CD4-positive, alpha-beta T cell (primary cell): ENCODE measurements at places on chromosomes 11 and 22. TPM values are rescaled to one million over a fixed set of nuclear protein-coding genes. Genes with fewer than 3 reads are reported as not detected.

DNA sequence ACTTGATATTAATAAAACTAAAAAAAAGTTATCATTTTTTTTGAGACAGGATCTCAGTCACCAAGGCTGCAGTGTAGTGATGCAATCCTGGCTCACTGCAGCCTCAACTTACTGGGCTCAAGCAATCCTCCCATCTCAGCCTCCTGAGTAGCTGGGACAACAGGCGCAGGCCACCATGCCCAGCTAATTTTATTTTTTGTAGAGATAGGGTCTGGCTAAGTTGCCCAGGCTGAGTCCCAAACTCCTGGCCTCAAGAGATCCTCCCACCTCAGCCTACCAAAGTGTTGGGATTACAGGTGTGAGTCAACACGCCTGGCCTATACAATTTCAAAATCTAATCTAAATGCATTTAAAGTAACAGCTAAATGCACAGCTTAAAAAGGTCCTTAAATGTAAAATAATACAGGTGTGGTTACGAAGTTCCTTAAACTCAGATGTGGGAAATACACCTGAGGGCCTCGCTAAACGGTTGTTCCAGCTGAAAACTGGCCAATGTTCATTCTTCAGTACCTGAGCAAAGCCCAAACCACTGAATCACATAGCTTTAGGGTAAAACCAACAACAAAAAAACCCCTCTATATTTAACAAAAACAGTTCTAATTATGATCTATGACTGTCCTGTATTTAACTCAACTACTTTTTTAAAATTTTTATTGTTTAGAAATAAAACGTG is 11.8 kb downstream of the NAP1L4 start:
- DNase-seq, result no peak
- no peaks in the 10 kb centered on the region for H3K27me3 ChIP-seq
- H3K4me1 ChIP-seq, result peaks cover 51% of the 10 kb centered on the region

DNA sequence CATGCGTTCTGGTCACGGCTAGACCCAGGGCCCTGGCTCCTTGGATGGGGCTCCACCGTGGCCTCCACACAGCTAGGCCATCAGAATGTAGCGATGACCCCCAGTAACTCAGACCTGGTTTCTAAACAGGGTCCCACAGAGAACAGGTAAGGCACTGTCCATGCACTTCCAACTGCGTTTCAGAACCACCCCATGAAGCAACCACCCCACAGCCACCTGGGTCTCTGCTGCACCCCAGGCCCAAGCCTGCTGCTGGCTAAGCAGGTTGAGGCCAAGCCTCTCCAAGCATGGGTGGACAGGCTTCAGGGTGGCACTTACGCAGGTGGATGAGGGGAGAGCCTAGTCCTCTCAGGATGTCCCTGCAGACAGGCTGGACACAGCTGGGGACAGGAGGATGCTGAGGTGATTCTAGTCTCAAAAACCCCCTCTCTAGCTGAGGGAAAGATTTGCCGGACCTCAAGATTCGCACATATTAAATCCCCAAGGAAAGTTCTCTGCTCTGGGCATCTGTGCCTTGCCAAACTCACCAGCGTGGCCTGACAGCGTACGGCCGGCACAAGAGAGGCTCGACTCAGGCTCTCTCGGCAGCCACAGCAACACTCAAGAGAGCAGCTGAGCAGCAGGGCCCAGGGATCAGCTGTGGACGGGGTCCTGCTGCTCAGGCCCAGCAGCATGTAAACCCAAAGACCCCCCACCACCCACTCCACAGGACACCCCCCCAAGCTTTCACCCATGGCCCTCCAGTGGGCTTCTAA is 141.6 kb downstream of the CRYBB2 start:
- peaks cover 26% of the 10 kb centered on the region for H3K36me3 ChIP-seq
- H3K4me1 ChIP-seq, result peaks cover 9% of the 10 kb centered on the region
- H3K4me3 ChIP-seq, result no peak overlapping the region
- no peaks in the 10 kb centered on the region for H3K27me3 ChIP-seq

GRCh38 chr11:10505278-10506007 is 35.5 kb downstream of the RNF141 start:
- no peaks in the 10 kb centered on the region for H3K27me3 ChIP-seq
- no peaks in the 10 kb centered on the region for H3K4me1 ChIP-seq

The ZNF214 gene
- not detected for total RNA-seq

The HSPB2 gene
- not detected for total RNA-seq

The NUP98 gene
- total RNA-seq, result 186 TPM
